ENCODE measurements at places on chromosomes 5 and 9.

- DNase-seq: no peak
Measured at GRCh38 chr9:4108754-4109465, 191.0 kb downstream of the GLIS3 start.

- no peak for DNase-seq
Measured at GRCh38 chr9:137417161-137418021, 5.6 kb downstream of the EXD3 start.

DNA sequence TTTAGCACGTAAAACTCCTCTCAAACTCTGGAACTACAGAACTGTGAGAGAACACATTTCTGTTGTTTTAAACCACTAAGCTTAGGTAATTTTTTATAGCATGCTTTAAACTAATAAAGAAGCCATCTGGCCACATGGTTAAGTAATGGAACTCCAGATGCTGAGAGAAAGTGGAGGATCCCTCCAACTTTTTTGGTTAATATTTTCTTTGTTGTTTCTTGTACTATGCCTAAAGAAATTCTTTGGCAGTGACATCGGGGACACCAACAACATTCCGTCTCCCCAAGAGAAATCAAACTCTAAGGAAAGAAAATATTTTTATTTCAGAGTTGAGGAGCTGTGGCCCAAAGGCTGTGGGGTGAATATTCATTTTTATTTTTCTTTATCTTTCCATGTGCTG, 734.8 kb upstream of the CDH9 start:
- DNase-seq: no peak

GRCh38 chr9:4144869-4145268, 155.0 kb downstream of the GLIS3 start:
- DNase-seq: no peak

DNA sequence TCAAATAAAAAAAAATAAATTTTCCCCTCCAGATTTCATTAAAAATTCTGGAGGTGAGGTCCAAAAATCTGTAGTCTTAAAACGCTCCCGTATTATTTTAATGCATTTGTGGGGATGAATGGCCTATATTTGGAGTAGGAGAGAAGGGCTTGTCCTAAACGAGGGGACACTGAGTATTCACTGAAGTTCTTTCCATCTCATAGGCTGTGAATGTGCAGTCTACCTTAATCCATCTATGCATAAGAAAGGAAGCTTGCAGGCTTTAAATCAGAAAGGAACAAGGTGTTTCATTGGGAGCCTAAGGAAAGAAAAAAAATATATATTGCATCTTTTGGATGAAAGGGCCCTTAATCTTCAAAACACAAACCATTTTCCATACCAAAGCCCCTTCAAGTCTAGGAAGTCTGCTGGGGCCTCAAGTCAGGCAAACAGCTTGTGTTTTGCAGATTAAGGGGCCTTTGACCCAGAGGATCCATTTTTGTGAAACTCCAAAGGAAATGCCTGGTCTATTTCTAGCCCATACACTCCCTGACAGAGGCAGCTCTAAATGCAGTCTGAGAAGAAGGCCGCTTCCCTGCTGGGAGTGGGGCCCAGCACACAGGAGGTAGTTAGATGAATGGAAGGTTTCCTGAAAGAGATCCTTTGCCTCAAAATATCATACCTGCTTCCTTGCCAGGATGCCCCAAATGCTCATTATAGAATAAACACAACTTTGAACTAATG, 35.6 kb downstream of the BRINP1 start:
- DNase-seq: no peak

DNA sequence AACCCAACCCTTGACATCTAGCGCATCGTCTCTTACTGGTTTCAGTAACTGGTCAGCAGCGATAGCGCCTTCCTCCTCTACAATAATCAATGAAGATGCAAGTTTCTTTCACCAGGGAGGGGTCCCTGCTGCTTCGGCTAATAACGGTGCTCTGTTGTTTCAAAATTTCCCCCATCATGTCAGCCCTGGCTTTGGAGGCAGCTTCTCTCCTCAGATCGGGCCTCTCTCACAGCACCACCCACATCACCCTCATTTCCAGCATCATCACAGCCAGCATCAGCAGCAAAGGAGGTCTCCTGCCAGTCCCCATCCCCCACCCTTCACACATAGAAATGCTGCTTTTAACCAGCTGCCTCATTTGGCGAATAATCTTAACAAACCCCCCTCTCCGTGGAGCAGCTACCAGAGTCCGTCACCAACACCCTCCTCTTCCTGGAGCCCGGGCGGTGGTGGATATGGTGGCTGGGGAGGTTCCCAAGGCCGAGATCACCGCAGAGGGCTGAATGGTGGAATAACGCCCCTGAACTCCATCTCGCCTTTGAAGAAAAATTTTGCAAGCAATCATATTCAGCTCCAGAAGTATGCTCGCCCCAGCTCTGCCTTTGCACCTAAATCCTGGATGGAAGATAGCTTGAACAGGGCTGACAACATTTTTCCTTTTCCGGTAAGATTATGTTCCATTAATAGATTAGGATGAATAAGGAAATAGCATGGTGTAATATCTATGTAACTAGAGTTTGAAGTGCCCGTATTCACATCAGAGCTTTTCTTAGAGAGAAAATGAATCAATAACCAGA, 2.2 kb downstream of the CPEB4 start:
- no peak for DNase-seq

GRCh38 chr9:121333950-121334773, 35.9 kb downstream of the STOM start:
- DNase-seq: no peak

DNA sequence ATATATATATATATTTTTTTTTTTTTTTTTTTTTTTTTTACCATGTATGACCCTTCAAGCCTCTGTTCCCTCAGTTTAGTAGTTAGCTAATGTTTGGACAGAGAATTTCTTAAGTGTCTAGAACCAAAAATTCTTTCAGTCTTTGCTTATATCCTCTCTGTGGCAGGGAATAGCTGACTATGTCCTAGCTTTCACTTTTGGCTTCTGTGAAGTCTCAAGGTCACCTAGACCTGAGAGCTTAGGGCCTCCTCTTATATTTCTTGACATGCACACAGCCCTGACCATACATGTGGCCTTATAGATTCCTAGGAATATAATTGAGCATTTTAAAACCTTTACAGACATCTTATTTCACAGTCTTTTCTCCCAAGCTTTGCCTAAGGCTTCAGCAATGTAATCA, 930.8 kb upstream of the CDH9 start:
- no peak for DNase-seq

- no peak for DNase-seq
Measured at GRCh38 chr5:158811350-158811749, 288.4 kb downstream of the EBF1 start.

GRCh38 chr5:158179271-158179670, 320.3 kb upstream of the CLINT1 start:
- no peak for DNase-seq

GRCh38 chr5:82319651-82320376, 41.7 kb upstream of the RPS23 start:
- no peak for DNase-seq

DNA sequence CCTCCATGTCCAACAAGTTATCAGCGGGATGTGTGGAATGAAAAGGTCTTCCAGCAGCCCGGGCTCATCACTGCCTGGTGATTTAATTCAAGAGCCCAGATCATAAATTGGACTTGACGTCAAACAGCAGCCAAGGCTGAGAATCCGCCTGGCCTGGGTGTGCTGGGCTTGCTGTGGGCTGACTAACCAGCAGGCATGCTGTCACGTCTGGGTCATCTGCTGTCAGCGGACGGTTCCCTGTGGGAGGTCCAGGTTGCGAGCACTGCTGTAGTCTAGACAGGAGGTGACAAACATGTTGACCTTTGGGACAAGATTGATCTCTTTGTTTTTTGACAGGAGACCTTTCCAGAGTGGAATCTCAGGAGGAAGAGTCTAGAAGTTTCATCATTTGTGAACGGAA, 289.7 kb downstream of the OSTF1 start:
- no peak for DNase-seq

- DNase-seq: no peak
Measured at GRCh38 chr9:108924466-108924865, 9.5 kb downstream of the ELP1 start.

DNA sequence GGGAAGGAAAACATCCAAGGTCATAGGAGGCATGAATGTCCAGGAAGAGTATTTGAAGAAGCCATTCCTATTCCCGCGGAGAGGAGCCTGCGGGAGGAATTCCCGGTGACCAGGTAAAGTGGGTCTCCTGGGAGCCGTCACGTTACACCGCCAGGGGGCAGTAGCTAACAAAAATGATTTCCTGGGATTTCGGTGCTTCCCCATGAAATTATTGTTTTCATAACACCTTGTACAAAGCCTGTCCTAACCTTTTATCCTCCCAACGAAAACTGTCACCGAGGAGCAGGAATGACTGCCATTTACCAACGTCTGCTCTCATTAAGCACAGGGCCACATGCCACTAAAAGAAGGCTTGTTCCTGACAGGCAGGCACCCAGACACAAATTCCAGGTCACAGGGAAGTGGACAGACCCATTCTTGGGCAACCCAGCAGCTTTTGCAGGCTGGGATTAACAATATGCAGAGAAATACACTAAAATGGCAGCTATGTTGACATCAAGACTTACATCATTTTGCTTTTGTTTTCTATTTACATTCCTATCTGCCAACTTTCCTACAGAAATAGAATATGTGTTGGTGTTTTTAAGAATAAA, 41.2 kb upstream of the CTSL start:
- peak; percentile 61 for DNase-seq

- DNase-seq: peak; percentile 64
Measured at GRCh38 chr5:145936401-145937131, at the start of gene SH3RF2. Gene SH3RF2 (plus strand): TSS chr5:145936578. CDS start chr5:145937929, 1,351 bp downstream.

DNA sequence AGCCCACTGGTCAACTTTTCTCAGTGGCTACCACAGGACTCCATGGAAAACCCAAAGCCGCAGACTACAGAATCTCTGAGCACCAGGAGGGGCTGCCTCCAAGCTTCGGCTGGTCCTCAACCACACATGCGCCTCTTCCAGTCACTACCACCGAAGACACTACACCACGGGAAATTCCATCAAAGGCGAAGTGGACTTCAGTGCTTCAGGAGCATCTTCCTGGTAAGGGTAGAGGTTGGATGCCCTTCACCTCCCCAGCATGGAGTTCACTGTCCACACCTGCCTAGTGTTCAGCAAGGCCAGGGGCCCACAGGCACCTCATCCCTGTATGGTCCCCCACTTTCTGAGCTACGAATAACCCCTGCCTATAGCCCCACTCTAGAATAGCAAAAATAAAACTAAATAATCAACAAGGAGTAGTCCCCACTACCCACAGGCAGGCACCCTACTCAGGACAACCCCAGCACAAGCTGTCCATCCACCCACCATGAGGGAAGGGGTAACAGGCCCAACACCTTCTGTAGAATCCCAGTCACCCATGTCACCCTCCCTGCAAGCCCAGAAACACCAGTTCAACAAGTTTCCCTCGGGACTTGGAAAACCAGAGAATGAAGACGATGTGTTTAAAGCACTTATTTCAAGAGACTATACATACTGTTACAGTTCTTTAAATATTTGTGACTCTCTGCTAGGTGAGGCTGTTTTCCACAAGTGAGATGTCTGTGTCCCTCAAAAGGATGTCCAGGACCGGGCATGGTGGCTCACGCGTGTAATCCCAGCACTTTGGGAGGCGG, 2.6 kb downstream of the VDAC1 start:
- no peak for DNase-seq

- no peak for DNase-seq
Measured at GRCh38 chr5:96582343-96582742, 79.8 kb upstream of the CAST start.

GRCh38 chr5:60492958-60493357, 207.0 kb downstream of the DEPDC1B start:
- peak; percentile 17 for DNase-seq

- DNase-seq: no peak
Measured at GRCh38 chr9:127569886-127570401, 42.1 kb upstream of the STXBP1 start.

- DNase-seq: no peak
Measured at GRCh38 chr5:15574806-15575325, 74.9 kb downstream of the FBXL7 start.

- DNase-seq: no peak
Measured at GRCh38 chr5:152374711-152375275, 30.3 kb downstream of the NMUR2 start.

GRCh38 chr5:54589786-54590185, 72.2 kb downstream of the SNX18 start:
- no peak for DNase-seq

DNA sequence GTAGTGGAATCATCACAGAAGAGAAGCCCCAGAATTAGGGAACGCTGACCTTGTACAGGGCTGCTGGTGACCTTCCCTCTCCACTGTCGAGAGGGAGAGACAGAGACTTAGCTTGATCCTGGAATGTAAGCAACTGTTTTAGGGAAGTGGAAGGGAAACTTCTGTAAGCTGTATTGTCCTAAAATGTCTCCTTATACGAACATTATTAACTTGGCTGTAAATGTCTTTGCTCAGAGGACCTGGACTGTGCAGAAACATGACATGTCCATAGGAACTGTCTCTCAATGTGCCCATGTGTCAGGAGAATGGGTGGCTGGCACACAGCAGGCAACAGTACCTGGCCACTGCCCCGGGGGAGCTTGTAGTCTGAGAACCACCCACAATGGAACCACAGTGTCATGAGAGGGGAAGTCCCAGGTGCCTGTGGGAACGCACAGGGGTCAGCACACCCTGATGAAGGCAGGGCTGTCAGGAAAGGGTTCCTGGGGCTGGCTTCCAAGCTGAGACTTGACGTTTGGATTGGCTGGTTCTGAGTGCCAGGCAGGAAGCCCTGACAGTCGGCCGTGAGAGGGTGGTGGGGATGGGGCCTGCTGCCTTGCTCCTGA, 34.0 kb downstream of the DAP start:
- no peak for DNase-seq

DNA sequence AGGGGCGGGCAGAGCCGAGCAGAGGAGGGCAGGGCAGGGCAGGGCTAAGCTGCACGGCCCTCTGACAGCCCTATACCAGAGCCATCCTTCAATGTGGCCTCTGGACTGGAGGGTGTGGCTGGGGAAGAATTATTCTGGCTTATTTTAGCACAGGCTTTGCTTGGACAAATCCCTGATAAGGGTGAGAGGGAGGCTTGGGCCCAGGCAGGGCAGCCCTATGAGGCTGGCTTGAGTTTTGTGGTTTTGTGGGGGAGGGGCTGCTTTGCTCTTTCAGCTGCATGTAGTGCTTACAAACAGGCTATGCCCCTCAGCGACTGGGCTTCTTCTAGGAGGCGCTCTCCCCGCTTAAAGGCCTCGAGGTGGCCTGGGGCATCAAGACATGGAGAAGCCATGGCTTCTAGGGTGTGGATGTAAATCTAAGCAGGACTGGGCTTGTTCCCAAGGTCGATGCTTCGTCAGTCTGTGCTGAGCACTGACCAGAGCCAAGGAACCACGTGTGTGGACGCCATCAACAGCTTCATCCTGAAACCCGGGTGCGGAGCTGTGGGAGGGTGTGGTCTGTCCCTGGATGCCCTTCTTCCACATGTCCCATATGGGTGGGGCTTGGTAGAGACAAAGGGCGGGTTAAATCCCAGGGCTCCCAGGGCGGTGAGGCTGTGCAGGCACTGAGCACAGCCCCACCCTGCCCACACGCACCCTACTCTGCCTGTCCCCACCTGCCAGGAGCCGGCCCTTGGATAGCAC, 45.7 kb upstream of the IPPK start:
- DNase-seq: no peak

- DNase-seq: no peak
Measured at GRCh38 chr5:104891596-104891995, 1329.0 kb upstream of the NUDT12 start.

GRCh38 chr5:30981576-30981975, 211.9 kb upstream of the CDH6 start:
- no peak for DNase-seq

GRCh38 chr5:98904780-98905179, 24.0 kb downstream of the CHD1 start:
- DNase-seq: peak; percentile 7

- no peak for DNase-seq
Measured at GRCh38 chr5:15366676-15367391, 133.1 kb upstream of the FBXL7 start.

Data from HTR-8/SVneo (cell line).